ENCODE measurements at places on chromosomes 13 and 19.

GRCh38 chr19:17255150-17255621 lies 9.4 kb downstream of the USHBP1 start:
- DNase-seq, result no peak

GRCh38 chr13:65623148-65623547 lies 1607.0 kb downstream of the PCDH9 start:
- no peak for DNase-seq

GRCh38 chr13:40399756-40400155 lies 266.7 kb downstream of the FOXO1 start:
- no peak for DNase-seq

- DNase-seq, result no peak
Observed at GRCh38 chr19:28606269-28607032, 606.5 kb downstream of the UQCRFS1 start.
